ENCODE measurements at places on chromosomes 13 and 19. TPM values are rescaled to one million over a fixed set of nuclear protein-coding genes. Genes with fewer than 3 reads are reported as not detected.
A peak's percentile ranks its signal among the peaks of the same experiment; 100 is the strongest.

DNA sequence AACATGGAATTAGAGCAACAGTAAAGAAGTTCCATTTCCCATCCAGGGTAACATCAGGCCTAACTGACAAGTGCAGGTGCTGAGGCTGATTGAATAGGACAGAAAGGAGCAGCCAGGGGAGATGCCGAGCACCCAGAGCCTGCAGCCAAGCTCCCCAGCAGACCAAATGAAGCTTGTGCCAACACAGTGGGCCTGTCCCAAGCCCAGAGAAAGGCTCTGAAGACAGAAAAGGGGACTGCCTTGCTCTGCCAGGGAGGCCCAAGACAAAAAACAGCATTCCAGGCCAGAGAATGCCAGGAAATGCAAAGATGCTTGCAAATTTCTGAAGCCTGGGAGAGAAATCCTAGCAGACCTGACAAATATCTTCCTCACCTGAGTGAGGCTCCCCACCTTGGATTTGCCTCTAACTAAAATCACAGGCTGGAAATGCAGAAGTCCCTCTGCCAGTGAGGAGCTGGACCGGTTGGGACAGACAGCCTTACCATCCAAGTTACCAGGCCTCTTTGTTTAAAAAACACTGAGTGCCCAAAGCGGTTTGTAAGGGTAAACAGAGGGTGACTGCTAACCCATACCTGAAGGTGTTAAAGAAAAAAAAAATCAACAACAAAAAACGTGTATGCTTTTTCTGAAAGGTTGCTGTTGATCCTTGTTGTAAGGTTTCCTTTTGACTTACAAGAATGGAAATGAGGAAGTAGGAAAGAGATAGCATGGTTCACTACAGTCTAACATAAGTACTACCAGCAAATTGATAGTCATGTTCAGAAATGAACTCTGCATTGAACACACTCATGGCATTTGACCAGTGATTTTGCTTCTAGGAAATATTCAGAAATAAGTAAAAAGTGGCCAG lies 11.8 kb upstream of the HMGB1 start:
- no peak for DNase-seq

DNA sequence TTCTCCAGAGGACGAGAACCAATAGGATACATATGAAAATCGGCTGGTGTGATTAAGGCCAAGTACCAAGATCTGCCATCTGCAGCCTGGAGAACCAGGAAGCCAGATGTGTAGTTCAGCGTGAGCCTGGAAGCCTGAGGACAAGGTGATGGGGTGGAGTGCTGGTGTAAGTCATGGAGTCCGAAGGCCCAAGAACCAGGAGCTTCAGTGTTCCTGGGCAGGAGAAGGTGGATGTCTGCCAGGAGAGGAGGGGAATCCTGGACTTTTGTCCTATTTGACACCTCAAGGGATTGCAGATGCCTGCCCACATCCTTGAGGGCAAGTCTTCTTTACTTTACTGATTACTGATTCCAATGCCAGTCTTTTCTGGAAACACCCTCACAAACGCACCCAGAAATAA lies 71.5 kb downstream of the SPATA13 start:
- no peak for DNase-seq

DNA sequence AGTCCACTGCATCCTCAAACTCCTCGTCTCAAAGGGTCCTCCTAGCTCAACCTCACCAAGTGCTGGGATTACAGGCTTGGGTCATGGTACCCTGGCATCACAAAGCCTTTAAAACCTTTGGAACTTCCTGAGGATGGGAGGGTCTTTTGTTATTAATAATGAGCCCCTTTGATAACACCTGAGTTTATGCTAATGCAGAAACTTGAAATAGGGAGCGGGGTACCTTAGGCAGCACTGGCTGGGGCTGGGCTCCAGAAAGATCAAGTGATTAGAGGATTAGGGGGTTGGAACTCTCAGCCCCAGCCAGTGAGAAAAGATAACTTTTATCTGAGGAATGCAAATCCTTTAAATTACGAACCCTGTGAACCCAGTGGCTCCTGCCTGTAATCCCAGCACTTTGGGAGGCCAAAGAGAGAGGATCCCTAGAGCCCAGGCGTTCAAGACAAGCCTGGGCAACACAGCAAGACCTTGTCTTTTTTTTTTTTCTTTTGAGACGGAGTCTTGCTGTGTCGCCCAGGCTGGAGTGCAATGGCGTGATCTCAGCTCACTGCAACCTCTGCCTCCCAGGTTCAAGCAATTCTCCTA lies 9.3 kb upstream of the PSPC1 start:
- no peak for DNase-seq

GRCh38 chr19:55273978-55274707 lies 5.8 kb downstream of the HSPBP1 start:
- DNase-seq: no peak

- no peak for DNase-seq
Measured at GRCh38 chr13:33806470-33807248, 11.3 kb upstream of the RFC3 start.

DNA sequence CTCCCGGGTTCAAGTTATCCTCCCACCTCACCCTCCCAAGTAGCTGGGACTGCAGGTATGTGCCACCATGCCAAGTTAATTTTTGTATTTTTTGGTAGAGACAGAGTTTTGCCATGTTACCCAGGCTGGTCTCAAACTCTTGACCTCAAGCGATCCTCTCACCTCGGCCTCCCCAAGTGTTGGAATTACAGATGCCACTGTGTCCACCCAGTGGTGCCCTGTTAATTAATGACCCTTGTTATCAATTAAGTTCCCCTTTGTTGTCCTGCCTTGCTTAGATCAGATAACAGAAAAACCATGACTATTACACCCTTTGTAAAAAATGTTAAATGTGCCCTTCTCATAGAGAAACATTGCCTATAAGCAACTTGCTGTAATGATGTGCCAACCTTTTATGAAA lies 34.4 kb upstream of the IGFL1 start:
- no peak for DNase-seq

GRCh38 chr19:4606921-4607678 lies 32.2 kb upstream of the TNFAIP8L1 start:
- DNase-seq: peak; percentile 49

DNA sequence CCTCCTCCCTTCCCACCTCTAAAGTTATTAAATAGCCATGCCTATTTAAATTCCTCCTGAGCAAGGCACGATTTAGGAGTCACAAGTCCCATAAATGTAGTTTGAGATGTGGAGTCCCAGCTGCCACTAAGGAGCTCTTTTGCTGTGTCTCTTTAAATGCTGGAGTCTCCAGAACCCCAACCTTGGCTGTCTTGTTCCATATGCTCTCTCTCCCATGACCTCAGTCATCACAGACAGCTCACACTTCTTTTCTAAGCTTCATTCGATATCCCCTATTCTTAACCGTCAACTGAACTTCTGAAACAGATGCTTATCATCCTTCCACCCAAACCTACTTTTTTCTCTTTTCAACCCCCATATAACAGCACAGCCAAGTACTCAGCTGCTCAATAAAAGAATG lies 197.1 kb downstream of the VWA8 start:
- no peak for DNase-seq

GRCh38 chr13:78907006-78907405 lies 248.1 kb upstream of the OBI1 start:
- DNase-seq: no peak

DNA sequence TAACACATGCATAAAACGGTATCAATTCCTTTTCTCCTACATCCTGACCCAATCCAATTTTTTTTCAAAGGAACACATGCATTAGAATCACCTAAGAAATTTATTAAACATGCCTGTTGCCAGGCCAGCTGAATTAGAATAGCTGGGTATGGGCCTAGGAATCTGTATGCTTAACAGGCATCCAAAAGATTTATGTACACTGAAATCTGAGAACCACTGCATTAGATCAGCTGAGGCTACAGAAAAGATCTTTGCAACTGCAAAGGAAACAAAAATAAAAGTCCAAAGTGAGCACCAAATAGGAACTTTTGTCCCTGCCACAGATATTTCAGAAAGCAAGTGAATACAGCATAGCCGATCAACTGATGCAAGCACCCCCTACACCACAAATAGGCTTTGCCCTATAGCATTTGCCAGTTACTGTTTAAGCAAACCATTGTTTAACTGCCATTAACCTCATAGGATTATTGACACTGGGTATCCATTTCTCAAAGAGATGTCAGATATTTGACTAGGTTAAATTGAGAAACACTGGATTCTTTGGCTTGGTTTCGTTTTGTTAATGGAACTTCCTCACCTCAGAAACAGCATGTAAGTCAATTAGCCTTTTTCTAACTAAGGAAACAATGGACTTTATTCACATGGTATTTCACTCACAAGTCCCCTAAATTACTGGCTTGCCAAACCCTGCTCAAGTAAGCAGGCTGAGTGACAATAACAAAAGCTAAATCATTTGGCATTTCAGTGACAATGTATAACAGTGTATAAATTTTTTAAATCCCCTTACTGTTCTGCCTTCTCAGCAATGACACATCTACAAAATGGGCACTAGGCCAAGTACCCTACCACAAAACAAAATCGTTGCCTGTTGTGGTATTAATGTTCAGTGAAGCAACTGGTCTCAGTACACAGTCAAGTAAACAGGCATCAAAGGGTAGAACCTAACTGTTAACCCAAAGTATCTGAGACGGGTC lies 67.8 kb downstream of the SUCLA2 start:
- no peak for DNase-seq

AP1M2 gene
- not detected for total RNA-seq

URAD gene
- total RNA-seq: not detected

ZNF555 gene
- 9.7 TPM for total RNA-seq

OR7A17 gene
- not detected for total RNA-seq
